Hippocampal formation (tissue), 2 donors: ENCODE measurements at places on chromosomes 12 and 14.

DNA sequence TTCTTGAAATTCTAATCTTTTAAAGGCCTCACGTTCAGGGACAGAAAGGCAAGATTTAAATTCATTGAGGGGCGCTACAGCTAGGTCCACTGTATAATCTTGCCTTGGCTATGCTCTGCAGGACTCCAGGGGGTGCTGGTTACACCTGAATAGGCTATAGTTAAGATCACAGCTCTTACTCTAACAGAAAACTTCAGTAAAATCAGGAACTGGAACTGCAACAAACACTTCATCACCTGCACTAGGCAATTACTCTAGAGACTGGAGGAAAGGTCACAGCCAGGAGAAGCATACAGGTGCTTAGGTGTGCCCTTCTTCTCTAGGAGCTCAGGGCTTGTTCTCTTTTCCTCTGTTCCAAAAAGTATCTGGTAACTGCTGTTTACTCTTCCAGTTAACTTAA, 20.9 kb downstream of the SLCO1C1 start:
- no peak for DNase-seq

- DNase-seq, result no peak
These were observed 6.9 kb upstream of the HOXC4 start for GRCh38 chr12:54046809-54047159.

GRCh38 chr12:21323736-21324135, 11.0 kb downstream of the SLCO1A2 start:
- no peak for DNase-seq

DNA sequence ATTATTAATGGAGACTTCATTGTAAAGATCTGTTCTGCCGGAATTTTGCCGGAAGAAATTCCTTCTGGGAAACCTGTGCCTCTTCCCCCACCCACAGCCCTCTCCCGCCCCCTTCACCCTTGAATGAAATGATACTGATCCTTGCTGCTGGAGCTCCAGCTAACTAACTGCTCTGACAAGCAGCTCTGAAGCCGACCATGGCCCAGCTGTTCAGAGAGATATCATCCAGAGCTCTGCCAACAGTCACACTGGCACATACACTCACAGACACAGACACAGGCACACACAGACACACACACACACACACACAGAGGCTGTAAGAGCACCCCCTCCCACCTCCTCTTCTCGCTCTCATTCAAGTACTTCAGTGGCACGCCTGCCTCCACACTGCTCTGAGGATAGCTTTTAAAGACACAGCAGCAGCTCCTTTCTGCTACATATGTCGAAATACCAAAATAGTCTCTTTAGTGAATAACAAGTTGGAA, 88.6 kb downstream of the R3HDM2 start:
- peak; percentile 41 for DNase-seq

DNA sequence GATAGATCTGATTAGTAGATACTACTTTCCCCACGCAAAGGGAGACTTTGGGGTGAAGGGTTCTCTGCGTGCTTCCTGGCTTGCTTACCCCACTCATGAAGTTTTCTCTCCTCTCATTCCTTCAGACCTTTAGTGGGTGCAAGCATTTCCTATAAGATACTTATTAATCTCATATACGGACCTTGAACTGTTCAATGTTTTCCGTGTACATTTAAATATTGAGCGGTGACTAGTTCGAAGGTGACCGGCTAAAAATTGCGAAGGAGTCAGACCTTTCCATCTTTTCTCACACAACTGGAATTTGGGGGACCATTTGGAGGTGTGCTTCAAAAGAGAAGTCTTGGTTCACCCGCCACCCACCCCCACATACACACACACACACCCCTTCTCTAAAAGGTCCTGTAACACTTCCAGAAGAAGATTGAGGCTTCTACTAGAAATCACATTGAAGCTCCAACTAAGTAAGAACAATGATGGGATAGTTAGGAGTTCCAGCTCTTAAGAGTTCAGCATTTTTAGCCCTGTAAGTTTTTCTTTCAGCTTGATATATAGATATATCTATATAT, 6.1 kb upstream of the FOXG1 start:
- no peak for DNase-seq

- no peak for DNase-seq
These were observed 13.0 kb downstream of the ZBTB39 start for GRCh38 chr12:56993346-56993745.

GRCh38 chr14:34224221-34224620, 237.8 kb downstream of the SPTSSA start:
- no peak for DNase-seq

DNA sequence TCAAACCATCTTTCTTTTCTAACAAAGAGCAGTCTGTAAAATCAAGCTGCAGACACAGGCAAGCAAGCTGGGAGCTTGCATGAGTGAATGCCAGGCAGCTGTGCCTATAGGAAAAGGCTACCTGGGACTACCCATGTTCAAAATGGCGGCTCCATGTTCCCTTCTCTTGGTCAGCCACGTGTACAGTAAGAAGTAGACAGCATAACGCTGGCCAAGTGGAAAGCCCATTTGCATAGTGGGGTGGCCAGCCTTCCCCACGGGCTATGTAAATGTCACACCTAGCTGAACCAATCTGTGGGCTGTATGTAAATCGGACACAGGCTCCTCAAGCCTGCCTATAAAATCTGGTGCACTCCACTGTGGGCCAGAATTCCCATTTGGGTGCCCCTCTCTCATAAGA, 117.1 kb downstream of the SYT10 start:
- DNase-seq, result no peak

- no peak for DNase-seq
These were observed 25.1 kb upstream of the BTBD6 start for GRCh38 chr14:105223260-105223659.

GRCh38 chr14:100904307-100905087, 975 bp upstream of the RTL1 start:
- no peak for DNase-seq

DNA sequence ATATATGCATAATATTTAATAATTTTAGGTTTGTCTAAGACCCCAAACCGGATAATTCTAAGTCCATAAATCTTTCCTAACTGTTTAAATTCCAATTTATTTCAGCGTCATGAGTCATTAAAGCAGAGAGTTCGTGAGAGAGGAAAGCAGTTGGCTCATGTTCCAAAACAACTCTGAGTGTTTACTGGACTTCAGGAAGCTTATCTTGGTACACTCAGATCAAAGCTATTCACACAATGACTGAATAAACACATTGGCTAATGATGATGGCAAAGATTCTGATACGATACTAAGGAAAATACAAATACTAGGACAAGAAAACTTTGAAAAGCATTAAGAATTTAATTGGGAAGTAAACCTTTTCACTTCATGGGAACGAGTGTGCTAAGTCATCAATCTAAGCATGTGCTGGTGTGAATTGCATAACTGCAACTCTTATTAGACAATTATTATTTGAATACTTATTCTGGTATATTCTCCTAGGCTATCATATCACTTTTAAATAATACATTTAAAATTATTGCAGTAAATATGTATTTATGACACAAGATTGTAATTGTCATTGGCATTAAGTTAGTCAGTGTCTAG, 34.8 kb upstream of the CLEC14A start:
- no peak for DNase-seq

DNA sequence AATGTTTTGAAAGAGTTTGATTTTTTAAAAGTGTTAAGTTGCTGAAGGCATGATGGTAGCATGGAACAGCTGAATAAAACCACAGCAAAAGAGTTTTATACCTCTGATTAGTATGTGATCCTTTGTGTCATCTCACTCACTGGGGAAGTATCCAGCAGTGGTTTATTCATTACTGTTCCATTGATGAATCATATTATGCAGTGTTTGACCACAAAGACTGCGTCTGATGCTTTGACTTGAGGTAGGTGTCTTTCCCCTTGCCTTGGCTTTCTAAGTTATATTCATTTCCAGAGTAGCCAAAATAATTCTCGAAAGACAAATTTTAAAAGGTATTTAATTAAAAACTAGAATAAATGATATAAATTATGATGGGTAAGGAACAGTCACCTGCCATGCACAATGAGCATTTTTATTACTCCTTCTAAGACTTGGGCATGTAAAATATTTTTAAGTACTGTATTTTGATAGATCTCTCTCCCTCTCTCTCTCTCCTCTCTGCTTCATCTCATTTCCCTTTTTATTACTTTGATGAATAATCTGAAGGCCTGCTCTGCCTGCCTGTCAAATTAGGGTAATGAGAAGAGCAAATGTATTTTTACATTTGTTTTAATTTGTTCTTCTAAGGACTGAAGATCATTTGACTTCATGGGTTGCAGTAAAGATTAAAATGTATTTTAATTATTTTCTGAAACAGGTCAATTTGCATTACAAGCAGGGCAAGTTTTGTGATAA, 164.9 kb downstream of the NAV3 start:
- DNase-seq, result no peak

- no peak for DNase-seq
These were observed 34.7 kb upstream of the NUAK1 start for GRCh38 chr12:106173442-106173841.

- no peak for DNase-seq
These were observed 74.5 kb upstream of the DYNC1H1 start for GRCh38 chr14:101889898-101890297.

DNA sequence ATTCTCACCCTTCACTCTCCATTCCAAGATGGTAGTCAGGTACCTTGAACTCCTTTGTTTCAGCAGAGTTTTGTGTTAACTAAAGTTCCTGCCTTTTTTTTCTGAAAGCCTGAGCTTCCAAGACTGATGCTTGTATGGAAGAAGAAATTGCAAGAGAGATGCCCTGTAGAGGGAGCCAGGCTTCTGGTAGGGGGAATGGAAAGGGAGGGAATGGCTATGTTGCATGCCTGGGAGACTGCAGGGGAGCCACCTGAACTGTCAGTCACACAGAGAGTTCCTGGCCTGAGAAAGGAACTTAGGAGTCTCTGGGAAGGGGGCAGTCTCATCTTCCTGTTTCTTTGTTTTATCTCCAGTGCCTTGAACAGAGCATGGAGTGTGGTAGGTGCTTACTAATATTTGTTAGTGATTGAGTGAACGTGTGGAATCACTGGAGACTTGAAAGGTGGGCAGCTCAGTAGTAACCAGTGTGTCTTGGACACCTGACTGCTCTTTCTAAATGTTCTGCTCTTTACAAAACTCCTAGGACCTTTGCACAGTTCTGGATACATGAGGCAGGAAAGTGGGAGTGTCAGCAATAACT, 132.2 kb downstream of the ANO4 start:
- no peak for DNase-seq

DNA sequence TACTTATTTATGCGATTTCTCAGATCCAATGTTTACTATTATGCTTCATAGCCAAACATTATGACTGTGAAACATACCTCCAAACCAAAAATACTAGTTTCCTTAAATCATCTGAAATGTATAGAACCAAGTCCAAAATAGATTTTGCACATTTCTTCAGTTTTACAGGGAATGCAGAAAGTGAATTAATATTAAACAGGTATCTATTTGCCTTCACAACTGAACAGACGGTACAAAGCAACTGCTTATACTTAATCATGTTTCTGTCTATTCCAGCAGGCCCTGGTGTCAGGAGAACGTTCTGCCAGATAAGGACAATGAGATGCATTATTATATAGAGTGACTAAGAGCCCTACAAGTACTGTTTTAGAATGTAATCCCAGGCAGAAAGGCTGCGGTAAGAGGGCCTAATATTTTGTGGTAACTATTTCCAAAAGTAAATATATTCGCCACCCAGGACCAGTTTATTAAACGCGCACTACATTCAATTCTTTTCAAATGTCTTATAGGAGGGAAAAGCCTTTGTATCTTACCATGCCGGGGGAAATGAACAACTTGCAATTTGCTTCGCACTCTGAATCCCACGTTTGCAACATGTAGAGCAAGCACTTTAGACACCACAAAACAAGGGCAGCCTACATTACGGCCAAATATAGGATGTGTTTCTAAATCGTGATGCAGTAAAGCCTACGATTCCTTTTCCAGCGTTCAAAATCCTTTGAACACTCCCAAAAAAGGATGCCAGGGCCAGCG, 1.5 kb downstream of the CORO1C start:
- DNase-seq, result peak; percentile 29

GRCh38 chr14:33738491-33738890, 212.4 kb downstream of the EGLN3 start:
- DNase-seq, result no peak

DNA sequence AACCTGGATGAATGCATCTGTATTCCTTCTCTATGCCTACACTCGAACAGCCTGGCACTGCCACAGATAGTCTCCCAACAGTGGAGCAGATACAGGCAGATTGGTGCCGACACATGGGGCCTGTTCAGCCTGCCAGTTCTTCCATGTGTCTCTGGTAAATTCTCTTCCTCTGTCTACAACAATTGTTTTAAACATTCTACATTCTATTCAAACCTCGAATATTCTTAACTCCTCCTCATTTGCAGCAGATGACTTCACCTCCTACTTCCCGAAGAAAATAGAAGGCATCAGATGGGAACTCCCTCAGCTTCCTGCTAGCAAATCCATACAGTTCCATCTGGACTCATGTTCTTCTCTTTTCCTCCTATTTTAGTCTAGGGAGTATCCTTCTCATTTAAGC, 43.1 kb upstream of the OTOGL start:
- no peak for DNase-seq

GRCh38 chr12:120656008-120656407, 15.6 kb downstream of the CABP1 start:
- DNase-seq, result no peak

DNA sequence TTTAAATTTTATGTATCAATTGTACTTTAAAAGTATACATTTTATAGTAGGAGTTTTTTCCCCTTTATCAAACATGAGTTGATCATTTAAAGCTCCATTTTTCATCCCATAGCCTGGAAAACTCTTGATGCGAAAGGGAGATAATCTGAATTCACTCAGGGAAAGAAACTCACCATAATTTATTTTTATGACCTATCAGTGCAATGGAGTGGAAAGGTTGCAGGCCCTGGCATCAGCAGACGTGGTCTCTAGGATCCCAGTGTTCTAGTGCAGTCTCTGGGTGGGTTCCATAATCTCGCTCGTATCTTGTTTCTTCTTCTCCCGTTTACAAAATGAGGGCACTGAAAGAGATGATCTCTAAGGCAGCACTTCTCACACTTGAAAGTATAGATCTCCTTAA, 85.0 kb downstream of the PTGER2 start:
- no peak for DNase-seq

- DNase-seq, result no peak
These were observed 121.5 kb downstream of the STXBP6 start for GRCh38 chr14:24928386-24928900.

DNA sequence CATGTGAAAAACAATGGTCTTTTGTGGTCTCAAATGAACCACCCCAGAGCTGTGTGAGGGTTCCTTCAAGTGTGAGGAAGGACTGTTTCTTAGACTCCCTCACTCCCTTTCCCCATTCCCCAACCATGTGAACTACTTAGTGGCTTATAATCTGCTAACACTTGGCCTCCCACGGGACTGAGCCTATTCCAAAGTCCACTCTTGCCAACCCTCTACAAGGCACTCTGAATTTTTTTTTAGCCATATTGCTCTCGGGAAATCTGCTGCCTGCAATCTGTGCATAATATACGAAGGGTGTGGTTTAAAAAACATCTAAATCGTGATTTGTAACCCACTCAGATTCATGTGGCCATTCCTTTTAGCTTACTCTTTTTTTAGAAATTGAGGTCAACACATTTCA, 2.6 kb downstream of the SVOP start:
- DNase-seq, result no peak
